Nasal cavity respiratory epithelium epithelial cell of viscerocranial mucosa (primary cell): ENCODE measurements at places on chromosomes 5 and 9. TPM values are rescaled to one million over a fixed set of nuclear protein-coding genes. Genes with fewer than 3 reads are reported as not detected.

Gene PCDHB16
- total RNA-seq: 0.07 TPM in 1 of 2 replicates, not detected in the other

Gene NR2F1-AS1
- total RNA-seq: 0.34 and 1.8 TPM in 2 replicates

Gene DBH
- total RNA-seq: not detected in 2 replicates

Gene PTGR1
- total RNA-seq: 49.9 and 57.2 TPM in 2 replicates
